Hematopoietic multipotent progenitor cell treated with erythropoietin and hydrocortisone succinate and interleukin-3 and kit ligand, for 15 days (in vitro differentiated cells): ENCODE measurements at places on chromosomes 7 and 10.

DNA sequence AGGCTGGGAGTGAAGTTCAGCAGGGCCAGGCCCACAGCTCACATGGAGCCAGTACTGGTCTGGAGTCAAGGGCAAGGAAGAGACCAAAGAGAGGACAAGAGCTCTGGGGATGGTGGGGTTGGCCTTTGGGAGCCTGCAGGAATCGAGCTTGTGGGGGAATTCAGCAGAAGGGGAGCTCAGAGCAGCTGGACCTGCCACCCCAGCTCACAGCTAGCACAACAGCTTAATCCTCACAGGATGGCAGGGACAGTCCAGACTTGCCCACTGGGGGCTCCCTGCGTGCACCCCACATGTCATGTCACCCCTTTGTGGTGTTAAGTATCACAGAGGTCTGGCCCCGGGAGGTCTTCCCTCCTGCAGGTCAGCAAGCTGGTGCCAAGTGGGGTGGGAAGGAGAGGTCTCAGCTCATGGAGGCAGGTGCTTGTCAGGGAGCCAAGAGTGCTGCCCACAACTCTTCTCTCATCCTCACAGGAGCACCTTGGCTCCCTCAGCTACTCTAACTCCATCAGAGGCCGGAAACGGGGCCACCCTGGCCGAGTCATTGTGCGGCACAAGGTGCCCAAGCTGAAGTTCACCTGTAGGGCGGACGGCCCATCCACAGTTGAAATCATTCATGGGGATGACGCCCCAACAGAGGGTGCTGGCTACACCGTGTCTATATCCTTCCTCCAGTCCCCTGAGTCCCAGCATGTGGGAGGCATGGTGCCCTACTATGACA lies 22.5 kb downstream of the CUZD1 start:
- no peak for DNase-seq

DNA sequence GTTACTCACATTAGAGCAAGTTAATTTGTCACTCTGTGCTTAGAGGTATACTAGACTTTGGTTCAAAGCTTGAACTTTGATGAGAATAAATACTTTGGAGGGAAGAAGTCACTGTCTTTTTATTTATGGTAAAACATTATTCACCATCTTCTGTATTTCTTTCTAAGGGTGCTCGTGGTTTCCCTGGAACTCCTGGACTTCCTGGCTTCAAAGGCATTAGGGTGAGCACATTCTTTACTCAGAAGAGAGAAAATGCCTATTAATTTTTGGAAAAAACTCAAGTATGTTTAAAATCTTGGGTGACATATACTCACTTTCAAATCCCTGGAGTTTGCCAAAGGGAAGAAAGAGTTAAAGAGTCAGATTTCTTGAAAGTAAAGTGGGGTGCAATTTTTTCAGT lies 10.8 kb downstream of the COL1A2 start:
- no peak for DNase-seq

GRCh38 chr10:132959559-132959961 lies 17.2 kb upstream of the CFAP46 start:
- no peak for DNase-seq

GRCh38 chr10:72729528-72729927 lies 37.6 kb downstream of the MCU start:
- no peak for DNase-seq

DNA sequence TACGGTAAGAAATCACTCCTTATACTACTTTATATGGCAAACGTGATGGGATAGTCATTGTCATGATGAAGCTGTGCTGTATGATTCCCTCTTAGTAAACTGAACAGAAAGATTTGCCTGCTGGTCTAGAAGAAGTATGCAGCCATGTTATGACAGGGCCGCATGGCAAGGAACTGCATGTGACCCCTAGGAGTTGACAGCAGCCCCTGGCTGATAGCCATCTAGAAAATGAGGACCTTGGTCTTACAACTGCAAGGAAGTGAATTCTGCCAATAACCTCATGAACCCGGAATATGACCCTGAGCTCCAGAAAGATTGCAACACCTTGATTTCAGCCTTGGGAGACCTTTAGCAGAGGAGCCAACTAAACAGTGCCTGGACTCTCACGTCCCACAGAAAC lies 193.3 kb downstream of the SEMA3E start:
- no peak for DNase-seq

GRCh38 chr10:73163096-73163495 lies 4.7 kb downstream of the ECD start:
- DNase-seq, result no peak

DNA sequence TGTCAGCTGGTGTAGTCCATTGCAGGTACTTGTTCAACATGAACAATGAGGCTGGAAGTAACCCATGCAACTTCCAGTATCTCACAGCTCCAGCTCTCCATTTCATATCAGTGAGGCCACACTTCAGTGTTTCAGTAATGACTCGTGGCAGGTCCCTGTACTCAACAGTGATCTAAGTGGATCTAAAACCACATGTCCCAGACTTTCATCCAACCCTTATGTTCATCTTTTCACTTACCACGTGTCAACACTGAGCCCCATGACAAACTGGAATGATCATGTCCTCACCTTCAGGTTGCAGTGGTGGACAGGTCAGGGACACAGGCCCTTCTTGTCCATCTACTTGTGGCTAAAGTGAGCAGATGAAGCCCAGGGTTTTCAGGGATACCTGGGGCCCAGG lies 155.0 kb upstream of the GRB10 start:
- DNase-seq, result no peak

- DNase-seq, result no peak
Measured at GRCh38 chr10:129191797-129192196, 275.2 kb upstream of the MGMT start.

DNA sequence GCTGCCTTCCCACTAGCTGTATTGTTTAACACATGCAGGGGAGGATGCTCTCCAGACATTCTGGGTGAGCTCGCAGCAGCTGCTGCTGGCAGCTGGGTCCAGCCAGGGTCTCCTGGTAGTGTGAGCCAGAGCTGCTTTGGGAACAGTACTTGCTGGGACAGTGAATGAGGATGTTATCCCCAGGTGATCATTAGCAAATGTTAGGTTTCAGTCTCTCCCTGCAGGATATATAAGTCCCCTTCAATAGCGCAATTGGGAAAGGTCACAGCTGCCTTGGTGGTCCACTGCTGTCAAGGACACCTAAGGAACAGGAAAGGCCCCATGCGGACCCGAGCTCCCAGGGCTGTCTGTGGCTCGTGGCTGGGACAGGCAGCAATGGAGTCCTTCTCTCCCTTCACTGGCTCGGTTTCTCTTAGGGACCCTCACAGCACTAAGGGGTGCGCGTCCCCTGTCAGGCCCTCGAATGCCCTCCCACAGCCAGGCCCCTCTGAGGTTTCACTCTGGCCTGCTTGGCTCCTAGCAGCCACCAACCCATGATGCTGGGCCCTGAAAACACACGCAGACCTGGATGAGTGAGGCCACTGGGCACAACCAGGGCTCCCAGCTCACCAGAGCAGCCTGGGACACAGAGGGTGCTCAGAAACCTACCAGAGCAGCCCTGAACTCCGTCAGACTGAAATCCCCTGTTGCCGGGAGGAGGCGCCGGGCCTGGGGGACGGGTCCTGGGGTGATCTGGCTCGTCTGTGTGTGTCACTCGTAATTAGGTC lies 173.0 kb upstream of the LANCL2 start:
- no peak for DNase-seq

- no peak for DNase-seq
Measured at GRCh38 chr10:34252111-34252510, 563.0 kb downstream of the PARD3 start.

DNA sequence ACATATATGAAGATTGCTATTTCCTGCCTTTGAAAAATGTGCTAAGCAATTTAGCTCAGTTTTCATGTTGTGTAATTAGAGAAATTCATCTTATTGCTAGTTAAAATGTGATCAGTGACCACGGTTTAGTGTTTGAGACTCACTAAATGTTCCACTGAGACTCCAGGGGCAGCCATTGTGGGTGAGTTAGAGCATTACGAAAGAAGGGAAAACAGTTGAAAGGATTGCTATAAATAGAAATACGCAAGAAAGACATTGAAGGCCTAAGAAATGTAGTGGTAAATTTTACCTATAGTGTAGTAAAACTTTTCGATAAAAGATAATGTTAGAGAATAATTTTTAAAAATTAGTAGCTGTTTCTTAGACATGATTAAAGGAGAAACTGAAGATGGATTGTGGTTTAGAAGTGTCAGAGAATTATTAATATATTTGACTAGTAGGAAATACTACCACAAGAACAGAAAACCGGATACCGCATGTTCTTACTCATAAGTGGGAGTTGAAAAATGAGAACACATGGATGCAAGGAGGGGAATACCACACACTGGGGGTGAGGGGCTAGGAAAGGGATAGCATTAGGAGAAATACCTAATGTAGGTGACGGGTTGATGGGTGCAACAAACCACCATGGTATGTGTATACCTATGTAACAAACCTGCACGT lies 394.5 kb downstream of the SEMA3D start:
- no peak for DNase-seq

DNA sequence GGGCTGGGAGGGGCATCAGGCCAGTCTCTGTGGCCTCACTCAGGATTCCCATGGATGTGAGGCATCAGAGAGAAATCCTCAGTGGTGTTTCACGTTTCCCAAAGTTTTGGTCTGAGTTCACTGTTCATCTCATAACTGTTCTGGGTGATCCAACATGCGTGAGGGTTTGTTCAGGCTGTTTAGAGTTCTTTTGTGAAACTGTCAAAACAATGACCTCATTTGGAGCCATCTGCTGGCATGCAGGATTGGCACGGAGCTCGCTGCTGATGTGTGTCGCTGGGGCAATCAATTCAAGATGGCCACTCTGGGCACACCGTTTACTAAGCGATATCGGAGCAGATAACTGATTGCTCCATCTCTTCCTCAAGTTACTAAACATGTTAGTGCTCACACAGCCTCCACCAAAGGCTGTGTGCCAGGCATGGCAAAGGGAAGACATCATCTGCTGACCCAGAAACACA lies 365.6 kb downstream of the WDR11 start:
- DNase-seq, result no peak

GRCh38 chr7:107833684-107834106 lies 30.7 kb upstream of the SLC26A3 start:
- DNase-seq, result peak; percentile 85

DNA sequence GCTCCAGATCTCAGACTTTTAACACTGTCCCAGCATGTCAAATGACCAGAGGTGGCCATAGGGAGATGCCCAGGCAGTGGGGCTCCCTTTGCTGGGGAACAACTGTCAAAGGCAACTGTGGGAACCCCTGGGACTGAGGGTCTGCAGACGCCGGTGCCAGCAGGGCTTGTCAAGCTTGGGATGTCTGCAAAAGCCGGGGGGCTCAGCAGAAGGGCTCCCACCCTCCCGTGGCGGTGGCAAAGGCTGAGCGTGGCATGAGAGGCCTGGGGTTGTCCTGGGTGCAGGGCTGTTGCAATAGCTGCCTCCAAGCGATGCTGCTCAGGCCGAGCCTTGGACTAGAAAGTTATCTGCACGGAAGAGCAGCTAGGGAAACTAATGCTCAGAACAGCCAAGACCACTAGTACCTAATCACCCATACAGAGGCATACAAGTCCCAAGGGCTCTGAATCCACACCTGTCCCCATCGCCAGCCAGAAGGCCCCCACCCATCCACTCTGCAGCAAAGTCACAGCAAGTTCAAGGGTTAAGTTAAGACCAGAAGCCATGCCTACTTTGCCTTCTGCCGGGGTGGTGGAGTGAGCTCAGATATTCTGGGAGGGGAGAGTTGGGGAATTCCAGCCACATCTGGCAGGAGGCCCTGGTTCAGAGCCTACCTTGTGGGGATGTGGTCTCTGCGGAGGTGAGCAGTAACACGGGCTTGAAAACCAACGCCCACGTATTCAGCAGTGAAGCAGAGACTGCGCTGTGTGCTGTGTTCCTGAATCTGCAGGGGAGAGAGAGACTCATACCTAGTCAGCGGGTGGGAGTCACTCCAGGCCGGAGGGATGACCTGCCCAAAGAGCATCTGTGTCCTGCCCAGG lies 4.6 kb downstream of the SH2B2 start:
- no peak for DNase-seq

- DNase-seq, result no peak
Measured at GRCh38 chr10:31932838-31933237, 4.2 kb upstream of the ARHGAP12 start.
